ENCODE measurements at places on chromosomes 2 and 18.
A peak's percentile ranks its signal among the peaks of the same experiment; 100 is the strongest.

DNA sequence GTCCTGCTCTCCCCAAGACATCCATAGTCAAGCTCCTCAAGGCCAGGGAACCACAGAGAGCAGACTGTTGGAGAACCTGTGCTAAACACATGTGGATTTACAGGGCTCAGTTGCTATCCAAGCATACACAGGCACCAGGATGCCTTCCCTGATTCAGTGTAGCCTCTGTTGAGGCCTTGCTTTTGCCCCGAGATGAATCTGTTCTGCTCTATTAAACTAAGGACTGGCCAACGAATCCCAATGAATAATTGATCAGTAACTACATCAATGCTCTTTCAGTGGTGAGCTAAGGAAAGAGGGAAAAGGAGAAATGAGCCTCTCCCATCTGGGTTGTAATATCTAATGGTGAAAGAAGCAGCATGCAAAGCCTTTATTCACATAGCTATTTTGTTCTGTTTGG, 58.7 kb upstream of the SPTBN1 start:
- DNase-seq: no peak

DNA sequence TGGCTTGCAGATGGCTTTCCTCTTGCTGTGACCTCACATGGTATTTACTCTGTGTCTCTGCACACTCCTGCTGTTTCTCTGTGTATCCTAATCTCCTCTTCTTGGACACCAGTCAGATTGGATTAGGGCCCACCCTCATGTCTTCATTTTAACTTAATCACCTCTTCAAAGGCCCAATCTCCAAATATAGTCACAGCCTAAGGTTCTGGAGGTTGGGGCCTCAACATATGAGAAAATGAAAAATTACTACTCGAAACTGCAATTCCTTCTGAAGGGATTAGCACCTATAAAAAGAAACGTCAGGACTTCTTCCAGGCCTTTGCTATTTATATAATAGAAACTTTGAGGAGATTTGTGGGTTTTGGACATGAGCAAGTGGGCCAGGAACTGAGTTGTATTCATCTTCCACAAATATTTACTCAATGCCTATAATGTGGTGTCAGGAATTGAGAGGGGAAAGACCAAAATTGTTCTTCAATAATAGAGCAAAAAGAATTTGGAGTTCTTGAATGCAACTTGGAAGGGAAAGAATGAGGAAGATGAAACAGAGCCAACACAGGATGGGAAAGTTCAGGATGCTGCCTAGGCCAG, 270.0 kb upstream of the FN1 start:
- no peak for DNase-seq

GRCh38 chr2:222622910-222623309, 33.0 kb downstream of the FARSB start:
- no peak for DNase-seq

- no peak for DNase-seq
Observed at GRCh38 chr2:46878886-46879285, 36.7 kb downstream of the MCFD2 start.

GRCh38 chr2:172168917-172169346, 66.2 kb upstream of the DLX2 start:
- no peak for DNase-seq

- peak; percentile 19 for DNase-seq
Observed at GRCh38 chr2:128178650-128179460, 87.9 kb downstream of the UGGT1 start.

DNA sequence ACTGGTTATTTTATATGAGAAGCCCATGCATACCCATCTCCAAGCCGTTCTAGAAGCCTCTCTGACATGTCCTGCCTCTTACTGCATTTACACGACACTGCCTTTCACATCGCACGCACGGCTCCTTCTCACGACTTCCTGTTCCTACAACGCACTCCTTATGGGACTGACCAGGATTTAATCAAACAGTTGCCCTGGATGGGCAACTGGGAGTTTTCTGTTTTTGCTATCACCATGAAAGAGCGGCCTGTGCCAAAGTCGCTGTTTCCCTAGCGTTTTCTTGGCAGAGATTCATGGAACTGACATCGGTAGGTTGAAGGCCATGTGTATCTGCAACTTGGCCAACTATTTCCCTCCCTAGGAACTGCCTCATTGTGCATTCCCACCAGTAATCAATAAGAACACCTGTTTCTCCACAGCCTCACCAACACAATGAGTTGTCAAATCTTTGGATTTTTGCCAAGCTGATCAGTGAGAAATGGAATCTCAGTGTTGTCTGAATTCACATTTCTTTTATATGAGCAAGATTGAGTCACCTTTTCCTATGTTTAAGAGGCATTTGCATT, 97.2 kb upstream of the OTOS start:
- no peak for DNase-seq

DNA sequence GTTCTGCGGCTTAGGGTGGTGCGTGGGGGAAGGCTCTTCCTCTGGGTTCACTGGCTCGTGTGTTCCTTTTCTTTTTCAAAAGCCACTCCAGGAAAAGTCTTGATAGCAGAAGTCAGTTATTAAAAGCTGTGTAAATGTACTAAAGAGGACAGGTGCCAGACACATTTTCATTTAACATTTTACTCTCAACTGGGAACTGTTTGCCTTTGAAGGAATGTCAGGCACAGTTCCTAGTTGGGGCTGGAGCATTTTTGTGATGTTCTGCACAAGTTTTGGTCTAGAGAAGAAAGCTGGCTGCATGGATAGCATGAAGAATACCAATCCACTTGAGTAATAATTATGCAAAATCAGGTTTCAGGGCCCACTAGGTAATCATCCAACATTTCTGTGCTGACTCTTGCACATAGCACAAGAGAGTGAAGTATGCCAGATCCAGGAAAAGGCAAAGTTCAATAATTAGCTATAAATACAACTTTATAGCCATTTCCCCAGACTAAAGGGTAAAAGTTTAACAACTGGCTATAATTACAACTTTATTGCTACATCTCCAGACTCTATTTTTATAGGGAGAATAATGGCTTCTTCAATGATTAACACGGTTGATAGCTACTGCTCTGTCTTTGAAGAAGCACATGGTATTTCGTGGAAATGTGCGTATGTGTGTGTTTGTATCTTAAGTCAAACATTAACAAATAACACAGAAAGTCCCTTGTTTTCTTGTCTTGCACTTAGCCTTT, 16.2 kb downstream of the SCYGR8 start:
- DNase-seq: no peak

GRCh38 chr18:65403534-65403933, 347.3 kb upstream of the CDH7 start:
- DNase-seq: no peak
